Amniotic epithelial cell (primary cell): ENCODE measurements at places on chromosomes 6 and 20.

DNA sequence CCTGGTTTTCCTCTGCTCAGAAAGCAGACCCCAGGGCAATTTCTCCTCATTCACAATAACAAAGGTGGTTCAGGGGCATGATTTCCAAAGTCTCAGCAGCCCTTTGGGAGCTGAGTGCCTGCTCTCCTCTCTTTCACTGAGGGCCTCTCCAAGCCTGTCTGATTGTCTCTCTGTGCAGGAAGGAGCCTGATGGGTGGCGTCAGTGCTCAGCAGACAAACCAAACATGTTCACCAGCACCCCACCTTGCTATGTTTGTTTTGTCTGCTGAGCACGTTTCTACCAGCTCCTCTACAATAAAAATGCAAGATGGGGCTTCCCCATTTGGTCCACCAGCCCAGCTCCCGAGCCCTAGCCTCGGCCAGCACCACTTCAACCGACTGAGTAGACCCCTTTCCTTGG lies 25.4 kb upstream of the TCP11 start:
- no peak for DNase-seq

DNA sequence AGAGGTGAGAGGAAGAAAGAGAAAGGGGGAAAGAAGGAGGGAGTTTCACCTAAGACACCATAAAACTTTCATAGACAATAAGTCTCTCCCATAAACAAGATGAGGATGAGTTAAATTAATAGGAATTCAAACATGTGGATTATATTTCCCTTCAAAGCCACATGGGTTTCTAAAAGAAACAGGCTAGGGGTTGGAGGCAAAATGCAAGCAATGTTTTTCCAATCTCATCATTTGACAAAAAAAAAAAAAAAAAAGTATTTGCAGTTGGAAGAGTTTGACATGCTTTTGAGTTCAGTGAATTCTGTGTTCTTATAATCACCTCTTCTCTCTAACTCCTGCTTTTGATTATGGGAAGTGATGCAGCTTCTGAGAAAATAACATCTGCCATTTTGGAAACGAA lies 286.5 kb upstream of the PRND start:
- DNase-seq = no peak

GRCh38 chr6:140809694-140810101 lies 1323.0 kb upstream of the GJE1 start:
- peak; percentile 86 for DNase-seq

GRCh38 chr6:166587631-166588413 lies 1.3 kb upstream of the RAMACL start:
- DNase-seq = no peak

- DNase-seq = no peak
Measured at GRCh38 chr6:3229566-3230178, 2.2 kb upstream of the TUBB2B start.

- peak; percentile 14 for DNase-seq
Measured at GRCh38 chr6:110039981-110040383, 61.9 kb downstream of the GPR6 start.

- DNase-seq = peak; percentile 61
Measured at GRCh38 chr6:92577077-92577719, 842.2 kb downstream of the EPHA7 start.

- no peak for DNase-seq
Measured at GRCh38 chr20:48761023-48761785, 66.6 kb downstream of the PREX1 start.

DNA sequence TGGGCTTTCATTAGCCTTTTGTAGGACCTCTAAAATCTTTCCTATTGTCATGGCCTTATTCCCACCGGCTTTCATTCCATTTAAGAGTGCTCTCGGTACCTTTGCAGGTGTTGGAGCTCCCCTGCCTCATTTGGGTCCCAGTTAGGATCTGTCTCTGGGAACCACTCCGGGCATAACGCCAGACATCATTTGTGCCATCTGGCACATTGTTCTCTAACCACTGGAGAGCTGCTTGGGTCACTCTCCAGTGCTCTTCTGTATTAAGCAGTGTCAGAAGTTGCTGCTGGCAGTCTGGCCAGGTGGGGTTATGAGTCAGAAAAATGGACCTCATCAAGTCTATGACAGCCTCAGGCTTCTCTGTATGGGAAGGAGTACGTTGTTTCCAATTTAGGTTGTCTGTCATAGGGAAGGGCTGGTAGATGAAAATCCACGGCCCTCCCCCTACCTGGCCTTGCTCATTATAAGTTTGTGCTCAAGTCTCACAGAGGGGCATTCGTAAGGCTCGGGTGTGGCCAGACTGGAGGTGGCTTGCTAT lies 62.9 kb upstream of the MOCS1 start:
- DNase-seq = no peak
